ENCODE measurements at places on chromosomes 13 and 19.

- no peak for DNase-seq
These were observed 33.8 kb downstream of the SERP2 start for GRCh38 chr13:44407379-44407778.

- DNase-seq = no peak
These were observed 814 bp downstream of the S1PR2 start for GRCh38 chr19:10230173-10230860.

- DNase-seq = no peak
These were observed 306.4 kb downstream of the KLF5 start for GRCh38 chr13:73365252-73365651.

DNA sequence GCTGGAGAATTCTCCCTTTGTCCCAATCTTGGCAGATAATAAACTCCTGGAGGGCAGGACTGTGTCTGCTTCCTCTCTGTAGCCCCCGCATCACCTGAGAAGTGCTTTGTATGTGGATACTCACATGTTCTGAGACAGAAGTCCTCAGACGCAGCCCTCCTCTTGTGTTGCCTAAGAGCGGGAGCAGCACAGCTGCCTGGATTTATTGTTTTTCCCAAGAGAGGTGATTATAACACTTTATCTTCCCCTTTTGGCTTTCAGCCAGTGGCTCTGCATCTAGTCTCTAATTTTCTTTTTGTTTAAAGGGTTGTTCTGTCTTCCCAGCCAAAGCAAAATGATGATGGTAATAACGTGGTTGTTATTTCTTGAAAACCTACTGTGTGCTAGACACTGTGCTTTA is 36.1 kb downstream of the OLFM4 start:
- no peak for DNase-seq

DNA sequence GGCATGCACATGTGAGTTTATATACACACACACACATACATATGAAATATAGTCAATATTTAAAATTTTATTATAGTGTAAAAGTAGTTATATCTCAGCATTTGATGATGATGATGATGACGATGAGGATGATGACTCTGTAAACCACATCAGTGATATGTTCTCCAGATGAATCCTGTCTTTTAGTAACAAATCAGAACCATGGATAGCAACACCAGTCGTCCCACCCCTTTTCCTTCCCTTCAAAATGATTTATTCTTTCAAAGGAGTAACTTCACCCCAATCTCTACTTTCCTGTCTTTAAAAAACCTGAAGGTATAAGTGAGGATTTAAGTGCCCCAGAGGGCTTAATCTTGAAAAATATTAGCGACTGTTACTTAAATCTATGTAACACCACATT is 74.1 kb downstream of the DCLK1 start:
- DNase-seq = no peak

GRCh38 chr19:33885236-33885635 is 88.6 kb downstream of the KCTD15 start:
- no peak for DNase-seq

GRCh38 chr19:13951799-13952153 is 533 bp upstream of the DCAF15 start:
- no peak for DNase-seq

DNA sequence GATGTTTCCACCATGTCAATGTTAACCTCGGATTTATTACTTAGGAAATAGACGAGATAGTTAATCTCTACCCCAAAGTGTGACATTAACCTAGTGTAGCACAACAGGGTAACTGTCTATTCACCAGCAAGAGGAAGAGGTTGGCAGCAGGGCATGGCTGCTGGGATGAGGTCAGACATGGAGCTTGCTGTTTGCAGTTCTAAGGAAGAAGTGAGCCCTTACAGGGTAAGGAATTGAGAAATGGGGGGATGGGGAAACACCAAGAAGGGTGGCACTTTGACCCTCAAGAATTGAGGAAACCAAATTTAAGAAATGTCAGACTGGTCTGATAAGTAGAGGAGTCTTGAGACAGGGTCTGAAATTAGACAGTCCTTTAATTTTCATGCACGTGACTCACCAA is 62.4 kb downstream of the MBD3L2B start:
- no peak for DNase-seq

GRCh38 chr19:16368385-16369305 is 44.0 kb downstream of the KLF2 start:
- DNase-seq = no peak

DNA sequence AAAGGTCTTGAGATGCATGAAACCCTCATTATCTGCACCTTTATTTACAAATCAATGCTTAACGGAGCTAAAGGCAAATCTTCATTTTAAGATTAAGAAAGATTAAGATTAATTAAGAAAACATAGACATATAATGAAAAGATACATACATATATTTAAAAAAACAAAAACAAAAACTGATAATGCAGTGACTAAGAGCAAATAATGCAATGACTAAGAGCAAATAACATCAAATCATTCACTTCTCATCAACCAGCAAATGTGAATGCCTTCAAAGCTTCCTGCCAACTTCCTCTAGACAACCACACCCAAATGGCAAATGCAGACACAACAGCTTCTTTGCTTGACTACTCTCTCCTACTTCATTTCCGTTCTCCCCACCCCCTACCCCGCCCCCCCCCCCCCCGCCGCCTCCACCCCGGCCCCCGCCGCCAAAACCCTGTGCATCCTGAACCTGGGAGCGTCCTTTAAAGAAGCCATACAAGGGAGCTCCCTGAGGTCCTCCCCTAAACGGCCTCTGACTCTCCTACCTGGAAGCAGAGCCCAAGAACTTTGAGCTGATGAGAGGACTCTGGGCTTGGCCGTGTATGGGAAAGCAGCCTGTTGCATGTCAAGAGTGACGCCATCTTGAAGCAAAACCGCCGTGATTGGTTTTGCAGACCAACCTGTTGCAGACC is 24.5 kb downstream of the TEX101 start:
- no peak for DNase-seq

GRCh38 chr13:40600149-40600751 is 66.2 kb downstream of the FOXO1 start:
- no peak for DNase-seq

DNA sequence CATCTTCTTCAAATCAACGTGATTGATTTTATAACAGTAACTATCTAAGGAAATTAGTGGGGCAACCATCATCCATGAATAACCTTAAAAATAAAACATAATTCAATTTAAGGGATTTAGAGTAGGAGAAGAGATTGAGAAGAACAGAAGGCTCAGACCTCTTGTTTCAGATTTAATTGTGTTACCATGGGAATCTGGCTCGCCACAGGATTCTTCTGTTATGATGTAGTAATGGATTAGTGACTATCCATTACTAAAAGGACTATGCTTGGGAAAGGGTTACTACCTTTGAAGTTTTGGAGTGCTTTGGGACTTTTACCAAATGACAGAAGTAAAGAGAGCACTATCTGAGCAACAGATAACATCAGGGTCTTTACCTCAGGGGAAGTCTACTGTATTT is 13.2 kb downstream of the FREM2 start:
- DNase-seq = no peak

DNA sequence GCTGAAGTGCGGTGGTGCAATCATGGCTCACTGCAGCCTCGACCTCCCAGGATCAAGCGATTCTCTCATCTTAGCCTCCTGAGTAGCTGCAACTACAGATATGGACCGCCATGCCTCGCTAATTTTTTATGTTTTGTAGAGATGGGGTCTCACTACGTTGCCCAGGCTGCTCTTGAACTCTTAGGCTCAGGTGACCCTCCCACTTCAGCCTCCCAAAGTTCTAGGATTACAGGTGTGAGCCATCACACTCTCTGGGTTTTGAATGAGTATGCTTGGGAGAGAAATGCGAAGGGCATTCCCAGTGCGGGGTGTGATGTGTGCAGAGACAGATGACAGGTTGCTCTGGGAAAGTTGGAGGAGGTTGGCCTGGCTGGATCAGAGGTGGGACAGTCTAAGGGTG is 49.0 kb downstream of the RYR1 start:
- no peak for DNase-seq

GRCh38 chr13:33280923-33281322 is 4.6 kb downstream of the STARD13 start:
- DNase-seq = no peak

DNA sequence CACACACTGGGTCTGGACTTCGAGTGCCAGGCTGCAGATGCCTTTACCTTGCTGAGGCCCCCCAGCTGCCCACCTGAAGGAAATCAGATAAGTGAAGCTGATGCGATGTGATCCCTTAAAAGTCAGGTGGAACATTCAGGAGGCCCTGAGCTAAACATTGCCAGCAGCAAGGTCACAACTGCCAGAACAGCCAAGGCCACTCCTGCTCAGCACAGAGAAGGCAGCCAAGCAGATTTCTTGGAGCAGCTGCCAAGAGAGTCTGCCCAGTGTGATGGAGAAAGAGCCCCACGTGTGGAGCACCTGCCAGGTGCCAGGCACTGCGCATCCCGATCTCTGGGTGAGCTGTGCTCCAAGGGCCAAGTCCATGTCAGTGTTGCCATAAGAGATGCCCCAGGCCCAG is 20.6 kb upstream of the UQCRFS1 start:
- DNase-seq = no peak

DNA sequence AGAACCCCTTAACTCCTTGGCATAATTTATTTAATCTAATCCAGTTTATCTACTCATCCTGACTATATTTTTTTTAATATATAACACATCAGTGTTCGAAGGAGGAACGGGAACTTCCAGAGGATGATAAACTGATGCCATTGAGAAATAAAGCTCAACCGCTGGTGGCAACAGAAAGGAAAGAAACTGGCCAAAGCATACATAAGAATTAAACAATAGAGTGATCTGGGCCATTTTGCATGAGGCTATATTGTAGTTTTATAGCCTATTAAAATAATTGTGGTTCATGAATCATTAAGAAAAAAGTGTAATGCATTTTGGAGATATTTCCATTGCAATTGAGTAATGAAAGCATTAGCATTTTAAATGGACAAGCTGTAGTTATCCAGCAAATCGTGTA is 94.2 kb downstream of the FRY start:
- DNase-seq = no peak

- DNase-seq = no peak
These were observed 686 bp downstream of the SETDB2 start for GRCh38 chr13:49444524-49445395.

DNA sequence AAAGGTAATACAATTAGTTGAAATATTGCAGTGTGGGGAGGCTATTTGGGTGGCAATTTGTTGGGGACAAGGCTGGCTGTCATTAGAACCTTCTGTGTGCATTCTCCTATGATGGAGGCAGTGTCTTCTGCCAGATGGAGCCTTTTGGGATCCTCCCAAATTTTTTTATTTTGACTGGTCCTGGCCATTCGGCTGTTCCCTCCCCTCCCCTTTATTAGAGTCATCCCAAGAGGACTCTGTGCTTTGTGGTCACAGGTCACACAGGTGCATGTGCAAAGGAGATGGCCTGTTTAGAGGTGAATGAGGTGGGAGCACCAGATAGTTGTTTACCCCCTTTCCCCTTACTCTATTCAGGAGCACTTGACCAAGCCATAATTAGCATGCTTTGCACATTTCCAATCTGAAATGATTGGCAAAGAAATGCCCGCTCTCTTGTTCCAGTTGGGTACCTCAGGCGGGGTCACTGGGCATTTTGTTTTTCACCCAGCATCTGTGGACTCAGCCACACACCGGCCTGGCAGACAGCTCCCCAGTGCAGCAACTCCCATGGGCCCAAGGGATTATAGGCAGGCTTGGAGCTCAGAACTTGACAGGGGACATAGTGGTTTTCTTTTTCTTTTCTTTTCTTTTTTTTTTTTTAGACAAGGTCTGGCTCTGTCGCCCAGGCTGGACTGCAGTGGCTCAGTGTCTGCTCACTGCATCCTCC is 19.8 kb downstream of the GATAD2A start:
- DNase-seq = no peak

DNA sequence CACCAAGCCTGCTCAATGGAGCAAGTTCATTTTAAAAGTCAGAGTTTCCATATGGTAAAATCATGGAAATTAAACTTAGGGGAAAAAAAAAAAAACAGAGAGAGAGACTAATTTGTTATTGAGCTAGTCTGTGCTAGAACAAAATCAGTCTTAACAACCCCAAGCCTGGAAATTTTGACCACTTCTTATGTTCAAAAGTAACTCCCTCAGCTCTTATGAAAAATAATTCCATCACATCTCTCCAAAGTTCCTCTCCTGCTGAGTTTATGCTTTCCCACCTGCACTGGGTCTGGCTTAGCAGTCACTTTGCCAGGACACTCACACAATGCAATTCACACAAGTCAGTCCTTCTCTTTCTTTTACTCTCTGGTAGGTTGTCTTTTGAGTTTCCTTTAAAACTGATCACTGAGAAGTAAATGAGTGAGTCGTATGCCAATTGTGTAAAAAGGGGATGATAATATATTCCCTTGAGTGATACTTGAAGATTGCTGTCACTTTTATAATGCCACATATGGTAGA is 92.6 kb downstream of the ENOX1 start:
- DNase-seq = no peak

GRCh38 chr19:54439174-54439851 is 9.7 kb upstream of the LENG8 start:
- no peak for DNase-seq

DNA sequence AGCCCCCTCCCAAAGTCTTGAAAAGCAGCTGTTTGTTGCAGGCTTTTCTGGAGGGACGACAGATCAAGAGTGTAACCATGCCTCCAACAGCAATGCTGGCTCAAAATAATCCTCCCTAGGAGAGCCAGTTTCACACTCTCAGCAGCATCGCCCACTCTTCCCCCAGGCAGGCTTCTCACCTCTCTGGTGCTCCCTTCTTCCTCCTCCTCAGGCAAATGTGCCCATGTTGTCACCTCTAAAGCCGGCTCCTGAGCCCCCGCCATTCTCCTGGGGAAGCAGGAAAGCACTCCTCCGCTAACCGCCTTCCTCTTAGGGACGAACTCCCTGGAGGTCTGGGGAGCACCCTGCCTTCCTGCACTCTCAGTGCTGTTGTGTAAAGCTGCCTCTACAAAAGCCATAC is 98.9 kb upstream of the SGCG start:
- DNase-seq = no peak

DNA sequence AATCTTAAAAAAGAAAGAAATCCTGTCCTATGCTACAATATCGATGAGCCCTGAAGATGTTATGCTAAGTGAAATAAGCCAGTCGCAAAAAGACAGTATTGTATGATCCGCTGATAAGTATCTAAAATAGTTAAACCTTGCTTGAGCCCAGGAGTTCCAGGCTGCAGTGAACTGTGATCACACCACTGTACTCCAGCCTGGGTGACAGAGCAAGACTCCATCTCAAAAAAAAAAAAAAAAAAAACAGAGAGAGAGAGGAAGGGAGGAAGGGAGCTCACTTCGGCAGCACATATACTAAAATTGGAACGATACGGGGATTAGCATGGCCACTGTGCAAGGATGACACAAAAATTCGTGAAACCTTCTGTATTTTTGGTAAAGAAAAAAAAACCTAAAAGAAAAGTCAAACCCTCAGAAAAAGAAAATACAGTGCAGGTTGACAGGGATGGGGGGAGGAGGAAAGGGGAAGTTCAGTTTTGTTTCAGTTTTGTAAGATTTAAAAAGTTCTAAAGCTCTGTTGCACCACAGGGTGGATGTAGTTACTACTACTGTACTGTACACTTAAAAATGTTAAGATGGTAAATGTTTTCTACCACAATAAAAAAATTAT is 8.4 kb downstream of the CLASRP start:
- no peak for DNase-seq

DNA sequence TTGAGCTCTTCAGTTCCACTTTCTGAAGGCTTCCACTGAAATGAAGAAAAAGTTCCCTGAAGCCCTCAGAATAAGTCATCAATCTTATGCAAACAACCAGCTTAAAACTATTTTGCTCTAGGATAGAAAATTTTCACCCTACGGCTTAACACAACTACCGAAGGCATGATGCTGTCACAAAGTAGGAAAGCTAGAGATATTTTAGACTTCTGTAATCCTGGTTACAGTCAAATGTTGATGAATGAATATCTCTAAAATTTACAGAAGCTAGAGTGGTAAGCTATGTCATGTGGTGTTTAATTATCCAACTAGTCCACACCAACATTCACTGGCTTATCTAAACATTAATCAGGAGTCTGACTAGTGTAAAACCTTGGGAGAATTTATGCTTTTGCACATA is 197.9 kb downstream of the SUCLA2 start:
- DNase-seq = no peak

All from vagina (tissue), 2 donors.